ENCODE measurements at places on chromosomes 3 and 15.

- DNase-seq = no peak
Measured at GRCh38 chr3:30642849-30643361, 36.5 kb downstream of the TGFBR2 start.

GRCh38 chr3:101458387-101458786, 54.6 kb downstream of the SENP7 start:
- no peak for DNase-seq

DNA sequence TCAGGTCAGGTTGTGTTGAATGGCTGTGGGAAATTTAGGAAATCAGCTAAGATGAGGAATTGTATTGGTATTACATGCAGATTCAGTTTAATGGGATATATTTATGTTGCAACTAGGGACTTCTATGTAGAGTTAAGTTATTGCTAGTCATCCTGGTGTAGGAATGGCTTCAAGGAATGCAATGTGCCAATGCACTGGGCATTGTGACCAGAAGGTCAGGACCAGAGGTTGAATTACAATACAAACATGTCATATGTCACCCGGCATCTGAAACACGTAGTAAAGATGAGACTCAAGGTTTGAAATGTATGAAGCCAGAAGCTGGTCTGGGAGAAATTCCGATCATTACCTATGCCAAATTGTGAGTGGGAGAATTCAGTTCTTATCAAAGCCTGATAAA, 11.7 kb upstream of the GAP43 start:
- no peak for DNase-seq

DNA sequence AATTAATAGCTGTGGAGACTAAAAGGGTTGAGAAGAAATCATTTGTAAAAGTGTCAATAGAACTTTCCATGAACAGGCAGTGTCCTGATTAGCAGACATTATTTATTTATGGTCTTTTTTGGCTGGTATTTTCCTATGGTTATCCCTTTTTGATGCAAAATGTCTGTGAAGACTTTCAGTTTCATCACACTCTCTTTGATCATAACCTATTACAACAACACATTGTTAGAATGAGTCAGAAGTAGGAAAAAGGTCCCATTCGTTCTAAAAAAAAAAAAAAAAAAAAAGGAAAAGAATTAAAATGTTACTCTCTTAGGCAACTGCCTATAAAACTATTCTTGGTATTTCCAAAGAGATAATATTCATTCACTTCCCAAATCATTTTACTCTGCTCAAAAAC, 62.1 kb downstream of the SLC49A4 start:
- DNase-seq = no peak

DNA sequence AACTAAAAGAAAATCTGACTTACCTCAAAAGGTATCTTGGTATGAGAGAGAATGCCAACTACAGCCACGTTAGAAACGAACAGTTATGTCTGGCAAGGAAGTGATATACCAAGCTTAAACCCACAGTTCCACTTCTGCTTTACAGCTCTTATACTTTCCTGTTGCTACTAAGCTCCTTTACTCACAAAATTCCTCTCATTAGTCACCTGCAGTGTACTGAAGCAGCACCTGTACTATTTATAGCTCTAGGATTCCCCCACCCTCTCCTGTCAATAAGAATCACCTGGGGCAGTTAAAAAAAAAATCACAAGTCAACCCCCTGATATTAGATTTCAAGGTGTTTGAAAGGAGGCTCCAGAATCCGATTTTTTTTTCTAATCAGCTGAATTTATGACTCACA, 2.9 kb upstream of the TMEM266 start:
- no peak for DNase-seq

- no peak for DNase-seq
Measured at GRCh38 chr3:39104961-39105686, 2.3 kb downstream of the GORASP1 start.

GRCh38 chr3:138367911-138368310, 19.5 kb downstream of the MRAS start:
- DNase-seq = no peak

GRCh38 chr3:190384309-190384756, 3.6 kb upstream of the CLDN16 start:
- DNase-seq = no peak

GRCh38 chr3:120157681-120158080, 63.4 kb upstream of the GSK3B start:
- DNase-seq = no peak

DNA sequence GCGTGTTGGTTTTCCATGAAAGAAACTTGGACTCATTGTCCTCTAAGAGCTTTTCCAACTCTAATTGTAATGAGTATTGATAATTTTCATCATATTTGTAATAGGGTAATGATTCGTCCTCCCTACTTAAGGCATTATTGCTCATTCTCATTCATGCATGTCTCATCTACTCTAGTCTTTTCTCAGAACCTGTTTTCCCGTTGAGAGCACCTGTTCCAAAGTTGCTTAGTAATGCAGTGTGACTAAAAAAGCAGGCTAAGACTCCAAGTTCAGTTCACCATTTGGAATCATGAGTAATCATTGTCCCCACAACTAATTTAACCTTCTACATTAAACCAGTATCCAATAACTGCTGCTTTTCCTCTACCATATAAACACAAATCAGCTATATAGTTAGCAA, 84.0 kb downstream of the FILIP1L start:
- DNase-seq = no peak

GRCh38 chr15:85407421-85408269, 27.2 kb downstream of the AKAP13 start:
- no peak for DNase-seq

- DNase-seq = no peak
Measured at GRCh38 chr3:4772171-4772804, 206.9 kb upstream of the BHLHE40 start.
